ENCODE measurements at places on chromosomes 1 and 21.
A peak's percentile ranks its signal among the peaks of the same experiment; 100 is the strongest.

GRCh38 chr1:225428881-225429455 lies 1.1 kb upstream of the LBR start:
- DNase-seq: no peak

DNA sequence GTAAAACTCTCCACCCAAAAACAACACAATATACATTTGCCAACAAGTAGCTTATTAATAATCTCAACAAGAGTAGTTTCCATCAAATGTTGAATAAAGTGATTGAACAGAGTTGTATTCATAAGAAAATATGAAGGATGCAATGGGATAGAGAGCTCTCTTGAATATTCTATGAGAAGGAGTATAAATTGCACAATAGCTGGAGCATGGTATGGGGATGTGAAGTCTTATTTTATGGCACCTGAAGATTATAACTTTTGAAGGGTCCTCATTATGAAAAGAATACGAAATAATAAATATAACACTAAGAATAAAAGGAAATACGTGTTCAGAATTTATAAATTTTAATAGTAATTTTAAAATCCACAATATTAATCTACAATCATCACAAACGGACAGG lies 1415.1 kb downstream of the KCNT2 start:
- no peak for DNase-seq

- DNase-seq: peak; percentile 39
These were observed 7.7 kb downstream of the PADI1 start for GRCh38 chr1:17212487-17213121.

- DNase-seq: no peak
These were observed 1.1 kb downstream of the TMCO4 start for GRCh38 chr1:19798486-19799229.

GRCh38 chr1:109373126-109373525 lies 24.6 kb downstream of the SORT1 start:
- no peak for DNase-seq

- no peak for DNase-seq
These were observed 37.8 kb downstream of the FMO3 start for GRCh38 chr1:171128463-171128862.

GRCh38 chr1:32890516-32891240 lies 4.4 kb downstream of the HPCA start:
- DNase-seq: no peak

DNA sequence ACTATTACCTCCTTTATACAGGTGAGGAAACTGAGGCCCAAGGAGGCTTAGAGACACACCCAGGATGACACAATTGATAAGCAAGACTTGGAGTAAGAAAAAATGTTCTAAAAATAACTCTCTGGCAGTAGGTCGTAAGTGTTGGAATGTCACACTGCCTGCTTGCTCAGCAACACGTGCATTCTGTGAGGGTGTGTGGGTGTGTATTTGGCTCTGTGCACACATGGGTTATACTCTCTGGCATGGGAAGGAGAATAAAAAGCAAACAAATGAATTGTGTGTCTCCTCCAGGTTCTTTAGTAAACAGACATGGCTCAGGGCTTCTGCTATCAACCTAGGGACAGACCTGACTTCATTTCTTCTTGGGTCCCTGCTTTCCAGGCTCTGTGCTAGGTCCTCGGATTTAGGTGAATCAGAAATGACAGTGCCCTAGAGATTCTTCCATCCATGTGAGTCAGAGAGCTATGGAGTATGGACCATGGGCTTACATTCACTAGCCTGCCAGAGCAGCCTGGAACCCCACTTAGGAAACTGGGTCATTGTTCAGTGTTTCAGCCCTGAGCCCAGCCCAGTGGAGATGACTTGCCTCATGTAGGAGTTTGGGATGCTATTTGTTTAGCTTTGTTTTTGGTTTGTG lies 72.4 kb downstream of the ELAVL4 start:
- DNase-seq: peak; percentile 60

Data from right lobe of liver (tissue), 6 donors.